H4 (cell line): ENCODE measurements at places on chromosomes 3 and 15.
A peak's percentile ranks its signal among the peaks of the same experiment; 100 is the strongest.

- no peak for DNase-seq
These were observed 161.2 kb upstream of the NECTIN3 start for GRCh38 chr3:110910346-110910955.

DNA sequence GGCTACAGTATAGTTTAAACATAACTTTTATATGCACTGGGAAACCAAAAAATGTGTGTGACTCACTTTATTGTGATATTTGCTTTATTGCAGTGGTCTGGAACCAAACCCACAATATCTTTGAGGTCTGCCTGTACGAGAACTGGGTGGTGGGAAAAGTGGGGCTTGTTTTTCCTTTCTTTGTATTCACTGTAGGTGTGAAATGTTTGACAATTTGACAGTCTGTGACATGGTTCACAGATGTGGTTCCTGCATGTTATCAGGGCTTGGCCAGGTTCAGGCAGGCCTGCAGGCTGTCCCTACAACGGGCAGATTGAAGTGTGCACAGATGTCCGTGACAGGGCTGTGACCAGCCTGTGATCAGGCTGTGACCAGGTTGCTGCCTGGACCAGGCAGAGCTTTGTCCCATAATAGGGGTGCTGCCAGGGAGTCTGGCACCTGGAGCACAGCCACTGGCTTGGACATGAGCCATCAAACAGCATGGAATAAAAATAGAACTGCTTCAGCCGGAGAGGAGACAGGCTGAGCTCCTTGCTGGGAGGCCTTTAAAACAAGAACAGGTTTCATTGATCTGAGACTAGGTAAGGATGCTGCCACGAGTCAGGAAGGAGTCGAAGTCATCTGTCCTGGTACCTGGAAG is 61.0 kb downstream of the KLF13 start:
- peak; percentile 43 for DNase-seq

GRCh38 chr3:38489766-38490165 is 6.4 kb upstream of the EXOG start:
- DNase-seq = no peak

DNA sequence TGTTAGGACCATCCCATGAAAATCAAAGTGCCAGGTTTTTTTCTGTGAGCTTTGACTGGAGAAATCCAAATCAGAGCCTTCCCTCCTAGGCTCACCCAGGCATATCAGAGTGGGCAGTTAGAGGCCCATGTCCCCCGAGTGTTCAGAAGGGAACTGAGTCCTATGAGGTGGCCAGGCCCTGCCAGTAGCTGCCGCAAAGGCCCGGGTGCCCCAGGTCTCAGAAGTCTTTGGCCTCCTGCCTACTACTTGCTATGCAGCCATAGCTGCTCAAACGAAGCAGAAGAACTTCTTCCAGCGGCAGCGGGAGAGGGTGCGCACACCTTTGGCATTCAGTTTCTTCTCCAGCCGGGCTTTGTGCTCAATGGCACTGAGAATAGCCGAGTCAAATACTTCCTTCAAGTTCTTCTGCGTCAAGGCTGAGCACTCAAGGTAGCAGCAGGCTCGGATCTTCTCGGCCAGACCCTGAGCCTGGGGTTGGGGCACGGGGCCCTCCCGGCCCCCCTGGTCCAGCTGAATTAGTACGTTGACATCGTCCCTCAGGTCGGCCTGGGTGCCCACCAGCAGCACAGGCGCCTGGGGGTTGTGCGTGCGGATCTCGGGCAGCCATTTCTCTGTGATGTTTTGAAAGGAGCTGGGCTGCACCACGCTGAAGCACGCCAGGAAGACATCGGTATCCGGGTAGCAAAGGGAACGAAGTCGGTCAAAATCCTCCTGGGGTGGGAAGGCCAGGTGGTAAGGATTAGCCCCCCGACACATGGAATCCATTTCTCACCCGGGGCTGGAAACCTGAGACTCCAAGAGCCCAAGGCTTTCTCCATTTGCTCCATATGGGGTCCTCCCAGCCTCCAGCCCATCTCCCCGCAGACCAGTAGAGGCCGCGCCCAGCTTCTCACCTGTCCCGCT is 992 bp downstream of the RHOV start:
- DNase-seq = peak; percentile 1

DNA sequence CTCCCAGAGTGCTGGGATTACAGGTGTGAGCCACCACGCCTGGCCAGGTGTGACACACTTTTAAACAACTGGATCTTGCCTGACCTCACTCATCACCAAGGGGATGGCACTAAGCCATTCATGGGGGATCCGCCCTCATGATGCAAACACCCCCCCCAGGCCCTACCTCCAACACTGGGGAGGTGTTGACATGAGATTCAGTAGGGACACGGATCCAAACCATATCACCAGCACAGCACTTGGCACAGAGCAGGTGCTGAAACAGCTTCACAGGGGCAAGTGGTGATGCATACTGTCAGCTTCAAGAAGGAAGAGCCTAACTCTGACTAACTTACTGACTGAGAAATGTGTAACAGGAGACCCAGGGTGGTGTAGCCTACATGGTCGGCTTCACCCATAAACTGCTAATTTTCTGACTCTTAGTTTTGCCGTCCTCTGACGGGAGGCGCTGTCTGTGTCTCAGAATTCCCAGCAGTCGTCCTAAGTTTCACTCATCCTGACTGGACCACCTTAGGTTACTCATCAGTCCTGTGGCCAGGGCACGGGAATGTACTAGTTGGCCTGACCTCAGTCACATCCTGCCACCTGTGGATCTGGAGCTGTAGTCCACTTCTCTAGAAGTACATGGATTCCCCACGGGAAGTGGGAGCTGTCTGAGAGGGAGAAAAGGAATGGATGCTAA is 81.9 kb upstream of the PLXNA1 start:
- no peak for DNase-seq
